ENCODE measurements at places on chromosomes 3 and 15.

DNA sequence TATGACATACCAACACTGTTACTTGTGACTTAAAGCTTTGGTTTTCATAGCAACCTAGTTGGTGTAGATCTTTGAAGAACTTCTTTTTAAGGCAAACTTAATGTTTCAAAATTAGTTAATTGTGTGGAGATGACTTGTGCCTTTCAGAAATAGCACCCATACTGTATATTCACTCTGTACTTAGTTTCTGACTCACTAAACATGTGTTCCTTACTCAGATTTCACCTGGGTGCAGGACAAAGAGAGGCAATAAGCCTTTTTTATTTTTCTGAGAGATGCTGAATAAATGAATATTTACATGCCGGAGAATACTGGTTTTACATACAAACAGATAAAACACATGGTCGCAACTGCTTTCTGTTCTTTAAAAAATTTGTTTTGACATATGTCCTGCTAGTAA is 44.8 kb downstream of the SLC25A26 start:
- DNase-seq: no peak

DNA sequence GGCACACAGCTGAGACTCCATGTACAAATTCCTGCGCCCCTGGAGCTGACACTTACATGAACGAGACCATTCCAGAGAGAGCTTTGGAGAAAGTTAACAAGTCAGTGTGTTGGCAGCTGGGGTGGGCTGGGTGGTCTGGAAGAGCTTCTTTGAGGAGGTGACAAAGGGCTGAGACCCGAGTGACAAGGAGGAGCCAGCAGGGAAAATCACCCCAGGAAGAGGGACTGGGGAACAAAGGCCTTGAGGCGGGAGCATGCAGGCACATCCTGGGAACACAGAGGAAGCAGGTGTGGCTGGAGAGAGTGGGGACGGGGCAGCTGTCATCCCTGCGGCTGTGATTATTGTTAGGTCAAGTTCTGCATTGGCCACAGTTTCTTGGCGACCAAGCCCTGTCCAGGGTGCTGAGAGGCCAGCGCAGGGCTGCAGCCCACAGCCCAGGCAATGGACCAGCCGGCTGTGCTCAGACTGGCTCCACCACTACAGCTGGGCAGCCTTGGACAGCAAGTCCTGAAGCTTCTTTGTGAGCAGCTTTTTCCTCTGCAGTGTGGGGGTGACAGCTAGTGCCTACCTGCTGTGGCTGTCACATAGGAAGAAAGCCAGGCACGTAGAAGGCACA is 34.2 kb upstream of the PRR23E start:
- DNase-seq: no peak

GRCh38 chr3:41907330-41908073 is 54.4 kb downstream of the ULK4 start:
- DNase-seq: no peak

GRCh38 chr15:63050731-63051155 is 8.2 kb downstream of the TPM1 start:
- DNase-seq: no peak

GRCh38 chr15:49901996-49902684 is 216.9 kb downstream of the ATP8B4 start:
- DNase-seq: no peak

DNA sequence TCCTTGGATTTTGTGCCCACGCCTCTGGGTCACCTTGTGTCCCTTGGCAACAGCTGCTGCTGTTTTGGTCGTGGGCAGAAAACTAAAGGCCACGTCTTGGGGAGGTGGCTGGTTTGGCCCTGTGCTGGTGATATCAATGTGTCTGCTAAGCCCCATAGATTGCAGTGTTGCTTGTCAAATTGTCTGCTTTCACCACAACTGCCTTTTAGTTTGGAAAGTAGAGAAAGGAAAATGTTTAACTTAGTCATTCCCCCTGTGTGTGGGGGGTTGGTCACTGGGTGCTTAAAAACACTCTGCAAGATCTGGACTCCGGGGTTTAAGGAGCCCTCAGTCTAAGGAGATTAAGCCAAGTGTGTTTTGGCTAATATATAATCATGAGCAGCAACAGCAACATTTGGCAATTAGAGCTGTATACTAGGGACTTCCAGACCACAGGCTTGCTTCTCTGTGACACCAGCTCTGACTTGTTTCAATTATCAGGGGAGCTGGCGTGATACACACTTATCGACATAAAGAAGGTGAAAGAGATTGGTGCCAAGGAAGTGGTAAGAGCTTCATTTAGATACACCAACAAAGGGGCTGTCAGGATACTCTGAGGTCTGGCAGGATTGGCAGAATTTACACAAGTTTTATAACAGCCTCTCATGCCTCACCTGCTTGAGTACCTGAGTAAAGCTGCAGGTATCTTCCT is 3.5 kb downstream of the SMAD3 start:
- DNase-seq: no peak

- DNase-seq: no peak
These were observed 171.8 kb upstream of the WNT5A start for GRCh38 chr3:55658690-55659562.

- no peak for DNase-seq
These were observed 32.0 kb downstream of the TM4SF4 start for GRCh38 chr3:149506540-149506939.
